Renal pelvis (tissue), 12 donors: ENCODE measurements at places on chromosomes 1 and 21.

DNA sequence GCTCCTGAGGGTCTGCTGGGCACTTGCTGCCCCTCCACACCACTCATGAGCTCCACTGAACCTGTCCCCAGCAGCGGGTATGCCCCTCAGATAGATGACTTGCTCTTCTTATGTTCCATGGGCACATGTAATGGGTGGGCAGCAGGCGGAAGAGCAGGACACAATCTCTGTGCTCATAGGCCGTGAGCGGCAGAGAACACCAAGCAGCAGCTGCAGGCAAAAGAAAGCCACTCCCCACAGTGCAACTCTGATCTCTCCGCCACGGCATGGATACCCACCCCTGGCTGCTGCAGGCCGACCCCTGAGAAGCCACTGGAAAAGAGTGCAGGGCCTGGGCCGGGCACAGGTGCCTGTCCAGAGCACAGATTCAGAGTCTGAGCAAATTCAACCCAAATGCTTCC is 135.2 kb upstream of the RUNX3 start:
- DNase-seq = no peak

DNA sequence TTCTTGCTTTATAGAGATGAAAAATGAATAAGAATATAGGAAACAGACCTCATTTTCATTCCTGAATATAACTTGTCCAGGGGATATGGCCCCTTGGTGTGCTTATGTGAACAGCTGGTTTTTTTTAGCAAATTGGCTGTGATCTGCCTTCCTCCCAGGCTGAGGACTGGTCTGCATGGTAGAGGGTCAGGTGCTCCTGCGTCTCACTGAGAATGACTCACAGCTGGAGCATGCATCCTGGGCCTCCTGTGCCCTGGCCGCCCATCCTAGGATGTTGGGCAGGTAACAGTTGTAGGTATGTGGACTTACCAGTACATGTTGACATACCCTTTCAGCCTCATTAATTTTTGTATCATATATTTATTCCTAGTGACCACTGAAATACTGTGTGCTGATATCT is 29.8 kb downstream of the AGT start:
- no peak for DNase-seq

DNA sequence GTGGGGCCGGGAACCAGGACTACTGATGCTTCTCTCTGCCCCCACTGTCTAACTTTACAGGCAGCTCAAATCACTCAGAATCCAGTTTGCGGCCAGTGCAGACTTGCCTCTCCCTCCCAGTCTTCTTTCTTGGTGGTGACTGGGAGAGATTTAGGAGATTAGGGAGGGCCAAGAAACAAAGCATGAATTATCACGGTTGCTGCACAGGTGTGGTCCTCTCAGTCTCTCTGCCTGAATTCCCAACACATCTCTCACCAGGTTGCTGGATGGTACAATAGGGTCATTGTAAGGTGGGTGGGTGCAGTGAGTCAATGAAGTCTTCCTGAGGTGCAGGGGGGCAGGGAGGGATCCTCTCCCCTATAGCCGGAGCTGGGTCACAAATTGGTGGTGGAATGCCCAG is 12.6 kb downstream of the S100A11 start:
- DNase-seq = no peak

DNA sequence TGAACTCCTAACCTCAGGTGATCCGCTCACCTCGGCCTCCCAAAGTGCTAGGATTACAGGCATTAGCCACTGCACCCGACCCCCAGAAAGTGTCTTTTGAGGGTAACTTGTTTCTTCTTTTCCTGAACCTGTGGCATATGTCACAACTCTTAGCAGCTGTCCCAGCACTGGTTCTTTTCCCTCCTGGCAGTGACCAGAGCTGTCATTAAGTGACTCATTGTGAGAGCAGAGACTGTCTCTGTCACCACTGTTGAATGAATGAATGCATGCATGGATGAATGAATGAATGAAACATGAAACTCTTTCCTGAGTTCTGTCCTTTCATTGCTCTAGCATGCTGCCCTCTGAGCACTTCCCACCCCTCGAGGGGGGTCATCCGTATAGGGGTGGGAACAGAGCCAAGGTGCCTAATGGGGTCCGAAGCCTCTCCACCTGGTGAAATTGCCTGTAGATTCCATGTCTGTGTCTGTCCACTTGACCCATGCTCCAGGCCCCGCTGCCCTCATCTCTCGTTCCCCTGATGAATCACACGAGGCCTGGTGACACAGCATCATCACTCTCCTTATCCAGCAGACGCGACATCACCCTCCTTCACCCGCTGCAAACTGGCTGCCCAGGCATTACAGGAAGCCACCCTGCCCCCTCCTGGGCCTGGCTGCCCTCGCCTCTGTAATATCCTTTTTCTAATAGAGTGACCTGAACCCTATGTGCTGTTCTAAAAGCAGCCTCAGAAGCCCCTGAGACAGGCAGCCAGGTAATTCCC is 75.0 kb downstream of the IGSF21 start:
- DNase-seq = no peak

DNA sequence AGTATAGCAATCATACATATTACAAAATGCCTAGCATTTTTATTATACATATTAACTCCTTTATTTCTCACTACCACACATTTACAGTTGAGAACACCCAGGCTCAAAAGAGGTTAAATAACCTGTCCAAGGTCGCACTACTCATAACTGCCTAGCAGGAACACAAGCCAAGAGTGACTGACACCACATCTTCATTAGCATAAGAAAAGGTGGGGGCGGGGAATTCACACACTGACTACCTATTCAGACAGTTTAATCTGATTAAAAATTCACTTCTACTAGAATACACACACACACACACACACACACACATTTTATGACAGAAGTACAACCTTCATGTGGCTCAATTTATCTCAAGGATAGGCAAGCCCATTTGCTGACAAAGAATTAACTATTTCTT is 77.8 kb upstream of the CACHD1 start:
- DNase-seq = no peak

- no peak for DNase-seq
These were observed 155.7 kb downstream of the TM2D1 start for GRCh38 chr1:61569303-61569621.

DNA sequence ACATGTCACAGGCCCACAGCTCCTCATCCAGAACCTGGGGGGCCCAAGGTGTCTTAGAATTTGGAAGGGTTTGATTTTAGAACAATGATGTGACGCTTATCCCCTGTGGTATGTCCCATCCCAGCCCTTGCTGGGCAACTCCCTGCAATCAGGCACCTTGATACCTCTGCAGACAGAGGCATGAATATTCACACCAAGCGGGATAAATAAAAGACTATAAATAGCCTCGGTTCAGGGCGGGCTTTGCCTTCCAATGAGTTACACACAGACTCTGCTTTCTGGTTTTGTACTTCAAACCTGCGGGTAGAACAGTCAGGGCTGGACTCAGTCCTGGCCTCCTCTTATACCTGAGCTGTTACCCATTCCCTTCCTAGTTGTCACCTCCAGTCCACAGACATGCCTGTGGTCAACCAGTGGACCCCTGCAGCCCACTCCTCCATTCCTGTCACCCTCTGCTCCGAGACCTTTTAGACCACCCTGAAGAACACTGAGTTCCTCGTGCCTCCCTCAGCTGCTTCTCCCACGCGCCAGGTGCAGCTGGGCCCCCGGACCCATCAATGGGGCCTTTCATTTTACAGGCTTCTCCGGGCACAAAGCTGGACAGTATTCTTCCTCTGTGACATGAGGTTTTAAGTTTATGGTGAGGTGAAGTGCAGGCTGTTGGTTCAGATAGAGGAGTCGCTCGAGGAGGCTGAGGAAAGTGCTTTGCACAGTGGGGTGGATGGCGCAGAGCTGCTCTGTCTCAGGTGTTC is 120.1 kb upstream of the TNR start:
- DNase-seq = no peak

DNA sequence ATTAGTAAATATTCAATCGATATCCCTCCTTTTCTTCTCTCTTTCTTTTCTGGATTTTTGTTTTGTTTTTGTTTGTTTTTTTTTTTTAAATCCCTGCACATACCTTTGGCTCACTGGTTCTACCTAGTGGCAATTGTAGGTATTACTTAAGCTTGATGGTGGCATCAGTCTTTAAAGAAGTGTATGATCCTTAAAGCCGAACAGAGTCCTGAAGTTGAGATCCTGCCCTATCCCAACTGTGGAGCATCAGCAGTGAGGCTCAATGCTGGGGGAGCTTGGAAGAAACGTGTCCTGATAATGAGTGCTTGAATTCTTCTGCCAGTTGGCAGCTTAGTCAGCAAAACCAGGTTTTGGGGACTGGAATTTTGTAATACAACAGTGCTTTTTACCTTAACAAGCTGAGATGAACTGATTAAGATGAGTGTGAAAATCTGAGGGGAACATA is 60.8 kb downstream of the FASLG start:
- peak; percentile 36 for DNase-seq

- peak; percentile 46 for DNase-seq
These were observed 730 bp upstream of the PHF13 start for GRCh38 chr1:6612641-6613360.

DNA sequence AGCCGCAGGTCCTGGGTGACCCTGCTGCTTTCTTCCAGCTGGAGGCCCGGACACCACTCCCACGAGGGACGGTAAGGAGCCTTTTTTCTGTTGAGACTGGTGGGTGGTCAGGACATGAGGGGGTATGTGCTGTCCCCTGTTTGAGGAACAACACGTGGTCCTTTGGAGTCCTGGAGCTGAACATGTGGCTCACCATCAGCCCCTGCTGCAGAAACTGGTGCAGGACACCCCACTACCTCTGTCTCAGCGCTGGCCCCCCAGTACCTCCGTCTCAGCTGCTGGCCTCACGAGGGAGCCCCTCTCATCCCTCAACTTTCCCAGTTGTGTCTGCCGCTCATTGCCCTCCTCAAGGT is 34.7 kb downstream of the SLC19A1 start:
- no peak for DNase-seq
